Hematopoietic multipotent progenitor cell treated with erythropoietin and hydrocortisone succinate and interleukin-3 and kit ligand, for 8 days (in vitro differentiated cells): ENCODE measurements at places on chromosomes 11 and 22.

DNA sequence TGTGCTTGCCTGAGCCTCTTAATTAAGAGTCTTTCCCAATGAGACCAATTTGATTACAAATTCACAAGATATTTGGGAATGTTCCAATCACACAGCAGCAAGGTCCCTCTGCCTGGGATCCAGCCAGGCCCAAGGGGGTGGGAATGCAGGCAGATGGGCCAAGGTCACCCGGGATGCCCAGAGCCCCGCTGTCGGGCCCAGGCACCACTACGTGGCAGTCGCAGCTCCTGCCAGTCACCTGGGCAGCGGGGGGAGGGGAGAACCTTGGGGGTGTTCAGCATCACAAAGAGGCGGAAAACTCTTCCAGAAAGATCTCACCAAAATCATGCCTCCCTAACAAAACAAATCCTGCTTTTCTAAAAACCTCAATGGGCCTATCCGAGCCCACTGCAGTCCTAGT, 30.9 kb downstream of the PPM1F start:
- DNase-seq = no peak

GRCh38 chr11:24708616-24709015, 211.8 kb downstream of the LUZP2 start:
- no peak for DNase-seq

- no peak for DNase-seq
These were observed 181.6 kb downstream of the SHANK2 start for GRCh38 chr11:71070490-71071453.

- DNase-seq = no peak
These were observed 15.3 kb upstream of the CDC42BPG start for GRCh38 chr11:64859542-64860414.

- no peak for DNase-seq
These were observed 25.8 kb downstream of the TNRC6B start for GRCh38 chr22:40203572-40203971.

- DNase-seq = no peak
These were observed 28.7 kb downstream of the EIF3F start for GRCh38 chr11:8015753-8016239.

DNA sequence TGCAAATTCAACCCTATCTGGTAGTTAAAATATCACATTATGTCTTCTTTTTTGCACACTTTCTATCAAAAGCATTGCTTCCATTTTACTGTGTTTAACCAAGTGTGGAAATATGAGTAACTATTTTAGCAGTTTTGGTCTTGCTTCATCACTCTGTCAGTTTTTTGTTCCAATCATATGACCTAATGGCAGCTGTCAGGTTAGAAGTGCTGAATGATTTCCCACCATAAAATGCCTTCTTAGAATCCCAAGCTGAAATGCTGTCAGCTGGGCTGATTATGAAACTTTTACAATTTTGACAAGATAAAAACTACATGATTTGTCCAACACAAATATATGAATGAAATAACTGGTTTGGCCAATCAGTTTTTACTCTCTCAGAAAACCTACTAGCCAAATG, 1654.6 kb upstream of the RAG2 start:
- no peak for DNase-seq

- DNase-seq = no peak
These were observed 181.2 kb downstream of the WNT11 start for GRCh38 chr11:76025068-76025467.

DNA sequence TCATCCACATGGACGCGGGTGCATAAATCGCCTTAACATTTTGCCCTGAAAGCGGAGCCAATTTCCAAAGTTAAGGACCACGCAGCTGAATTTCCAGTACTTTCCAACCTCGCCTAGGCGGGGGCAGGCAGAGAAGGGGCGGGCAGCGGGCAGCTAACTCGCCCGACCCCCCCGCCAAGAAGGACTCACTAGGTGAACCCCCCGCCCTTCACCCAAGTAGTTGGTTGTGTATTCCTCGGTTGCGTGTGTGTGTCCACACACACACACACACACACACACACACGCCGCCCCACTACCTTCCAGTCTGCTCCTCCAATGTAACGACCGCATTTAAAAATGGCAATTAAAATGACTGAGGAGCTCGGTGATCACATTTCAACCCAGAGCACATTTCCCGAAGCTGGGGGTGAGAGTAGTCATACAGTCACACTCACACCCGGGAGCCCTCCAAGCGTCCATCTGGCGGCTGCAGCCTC, 1.4 kb downstream of the TENM4 start:
- no peak for DNase-seq

DNA sequence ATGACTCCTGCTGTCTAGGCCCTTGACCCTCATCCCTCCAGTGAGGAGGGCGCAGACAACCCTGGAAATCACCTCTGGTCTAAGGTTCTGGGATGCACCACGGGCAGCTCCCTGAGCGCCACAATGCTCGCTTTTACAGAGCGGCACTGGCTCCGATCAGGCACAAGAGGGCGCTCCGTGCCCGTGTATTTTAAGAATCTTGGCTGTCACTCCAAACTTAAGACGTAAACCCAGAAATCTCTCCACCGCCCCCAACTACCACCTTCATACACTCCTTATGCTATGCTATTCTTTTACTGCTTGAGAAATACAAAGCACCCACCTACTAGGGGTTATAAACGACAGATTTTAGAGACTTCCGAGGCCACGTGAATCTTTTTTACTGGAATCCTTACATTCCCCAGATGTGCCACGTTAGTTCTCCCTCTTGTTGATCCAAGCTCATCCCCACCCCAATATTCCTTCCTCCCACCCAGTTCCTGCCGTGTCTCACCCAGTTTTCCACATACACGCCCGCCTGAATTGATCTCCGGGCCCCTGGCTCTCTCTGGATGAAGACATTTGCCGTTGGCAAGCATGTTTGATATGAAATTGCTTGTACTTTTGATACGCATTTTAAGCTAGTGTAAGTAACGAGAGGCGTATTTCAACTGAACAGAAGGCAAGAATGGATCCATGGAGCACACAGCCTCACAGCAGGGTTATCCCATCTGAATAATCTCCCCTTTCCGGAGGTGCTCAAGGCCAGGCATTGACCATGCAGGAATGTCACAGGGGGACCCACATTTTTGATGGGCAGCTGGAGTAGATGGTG, 453.5 kb downstream of the OPCML start:
- DNase-seq = peak; percentile 65

DNA sequence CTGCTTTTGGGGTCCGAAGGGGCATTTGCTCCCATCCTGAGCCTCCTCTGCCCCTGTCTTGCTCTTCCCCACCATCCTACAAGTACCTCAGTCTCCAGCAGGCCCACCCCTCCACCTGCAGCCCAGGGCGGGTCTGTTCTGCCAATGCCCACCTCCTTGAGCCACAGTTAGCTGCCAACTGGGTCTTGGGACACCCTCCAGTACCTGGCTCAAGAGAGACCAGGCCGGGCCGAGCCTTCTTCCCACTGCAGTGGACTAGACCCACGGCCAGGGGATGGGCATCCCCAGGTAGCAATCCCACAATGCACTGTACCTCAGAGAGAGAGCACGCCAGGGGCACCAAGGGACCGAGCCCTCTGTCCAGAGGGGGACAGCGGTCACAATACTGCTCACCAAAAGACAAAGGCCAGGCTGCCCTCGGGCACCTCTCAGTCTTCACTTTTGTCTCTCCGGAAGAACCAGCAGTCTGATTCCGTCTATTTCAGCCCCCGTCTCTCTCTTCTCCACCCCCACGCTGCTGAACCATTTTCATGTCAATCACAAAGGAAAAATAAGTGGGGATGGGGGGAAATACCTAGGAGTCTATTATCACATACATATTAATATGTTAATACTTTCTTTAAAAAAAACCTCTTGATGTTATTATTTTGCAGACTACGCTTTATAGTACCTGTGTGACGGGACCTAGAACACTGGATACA, 51.7 kb downstream of the SYT13 start:
- no peak for DNase-seq

DNA sequence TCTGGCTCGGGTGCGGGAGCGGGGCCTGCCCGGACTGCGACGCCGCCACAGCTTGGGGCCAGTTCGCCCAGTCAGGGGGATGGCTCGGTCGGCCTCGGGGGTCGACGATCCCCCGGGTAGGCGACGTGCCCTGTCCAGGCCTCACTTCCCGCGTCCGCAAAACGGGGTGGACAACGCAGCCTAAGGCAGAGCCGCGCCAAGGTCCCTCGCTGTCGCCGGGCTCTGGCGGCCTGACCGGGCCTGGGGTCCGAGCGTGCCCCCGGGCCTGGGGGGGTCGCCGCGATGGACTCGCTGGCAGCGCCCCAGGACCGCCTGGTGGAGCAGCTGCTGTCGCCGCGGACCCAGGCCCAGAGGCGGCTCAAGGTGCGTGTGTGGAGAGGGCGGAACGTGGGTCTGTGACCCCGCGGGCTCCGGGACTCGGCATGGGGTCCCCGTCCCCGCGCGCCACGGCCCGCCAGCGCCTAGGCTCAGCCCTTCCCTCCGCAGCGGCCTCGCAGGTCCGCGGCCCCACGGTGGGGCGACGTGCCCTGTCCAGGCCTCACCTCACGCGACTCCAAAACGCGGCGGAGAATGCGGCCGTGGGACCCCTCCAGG, 4.2 kb downstream of the SEPTIN5 start:
- no peak for DNase-seq

GRCh38 chr11:85495918-85496317, 131.2 kb downstream of the DLG2 start:
- DNase-seq = no peak

DNA sequence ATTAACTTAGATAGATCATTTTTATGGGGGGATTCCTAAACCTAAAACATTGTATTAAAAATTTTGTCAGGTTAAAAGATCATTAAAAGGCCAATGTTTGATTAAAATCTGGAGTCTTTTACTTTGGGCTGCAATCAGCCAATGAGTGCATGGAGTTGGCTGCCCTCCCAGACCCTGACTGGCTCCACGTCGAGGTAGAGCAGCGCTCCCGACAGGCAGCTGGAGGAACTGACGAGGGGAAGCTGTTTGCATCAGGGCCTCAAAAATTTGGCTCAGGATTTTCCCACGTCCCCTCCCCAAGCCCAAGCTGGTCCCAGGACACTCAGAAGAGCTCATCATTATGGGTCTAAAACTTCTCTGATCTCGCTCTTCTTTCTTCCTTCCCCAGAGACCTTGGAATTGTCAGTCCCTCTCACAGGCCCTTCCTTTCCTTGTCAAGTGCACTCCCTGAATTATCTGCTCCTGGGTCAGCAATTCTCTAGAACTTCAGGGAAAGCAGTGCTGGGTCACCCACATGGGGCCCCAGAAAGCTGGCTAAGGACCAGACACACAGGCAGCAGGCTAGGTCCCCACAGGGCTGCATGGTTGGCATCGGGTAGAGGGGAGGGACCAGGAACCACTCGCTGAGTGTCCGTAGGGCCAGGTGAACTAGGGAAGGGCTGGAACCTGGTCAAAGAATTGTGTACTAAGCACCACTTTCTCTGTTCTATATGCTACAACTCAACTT, 119.6 kb upstream of the IGLL5 start:
- no peak for DNase-seq

DNA sequence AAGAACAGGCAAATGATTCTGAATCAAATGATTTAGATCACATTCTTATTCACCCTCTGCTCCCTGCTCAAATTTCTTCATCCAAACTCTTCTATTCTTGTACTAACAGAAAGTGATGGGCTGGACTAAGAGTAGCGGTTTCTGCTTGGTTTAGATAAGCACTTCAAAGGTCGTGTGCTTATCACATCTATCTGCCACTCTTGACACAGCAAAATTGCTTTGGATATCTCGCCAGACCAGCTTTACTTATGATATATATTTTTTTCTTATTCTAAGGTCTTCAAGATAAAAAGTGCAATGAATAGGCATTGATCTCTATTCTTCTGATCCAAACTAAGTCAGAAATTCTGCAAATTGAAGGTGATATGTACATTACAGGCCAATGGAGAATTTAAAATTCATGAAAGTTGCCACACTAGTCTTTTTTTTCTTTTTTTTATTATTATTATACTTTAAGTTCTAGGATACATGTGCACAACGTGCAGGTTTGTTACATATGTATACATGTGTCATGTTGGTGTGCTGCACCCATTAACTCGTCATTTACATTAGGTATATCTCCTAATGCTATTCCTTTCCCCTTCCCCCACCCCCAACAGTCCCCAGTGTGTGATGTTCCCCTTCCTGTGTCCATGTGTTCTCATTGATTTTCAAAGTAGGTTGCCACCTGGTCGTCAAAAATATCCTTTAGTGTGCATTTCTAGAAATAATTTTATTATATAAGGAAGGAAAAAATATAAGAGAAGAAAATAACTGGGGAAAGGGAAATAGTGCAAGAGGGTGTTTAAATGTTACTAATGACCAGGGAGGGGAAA, 1941.0 kb upstream of the RAG2 start:
- peak; percentile 98 for DNase-seq

- DNase-seq = no peak
These were observed 21.3 kb downstream of the TRIM44 start for GRCh38 chr11:35683728-35684339.

GRCh38 chr11:75161506-75162095, 10.7 kb downstream of the SLCO2B1 start:
- DNase-seq = no peak

GRCh38 chr11:79925570-79925969, 484.7 kb upstream of the TENM4 start:
- no peak for DNase-seq

- DNase-seq = no peak
These were observed 1.9 kb downstream of the CHADL start for GRCh38 chr22:41238570-41239442.

DNA sequence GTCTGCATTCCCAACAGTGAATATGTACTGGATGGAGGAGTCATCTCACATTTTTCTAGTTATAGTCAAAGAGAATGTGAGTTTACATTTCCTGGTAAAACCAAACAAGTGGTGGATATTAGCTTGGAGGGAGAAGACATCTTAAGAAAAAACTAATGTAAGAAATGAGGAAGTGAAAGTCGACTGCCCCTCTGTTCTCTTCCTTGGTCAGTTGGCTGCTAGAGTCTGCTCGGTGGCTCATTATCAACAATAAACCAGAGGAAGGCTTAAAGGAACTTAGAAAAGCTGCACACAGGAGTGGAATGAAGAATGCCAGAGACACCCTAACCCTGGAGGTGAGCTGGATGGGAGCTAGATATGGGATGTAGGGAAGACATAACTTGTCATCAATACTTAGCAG, 5.8 kb downstream of the SLC22A9 start:
- DNase-seq = no peak

DNA sequence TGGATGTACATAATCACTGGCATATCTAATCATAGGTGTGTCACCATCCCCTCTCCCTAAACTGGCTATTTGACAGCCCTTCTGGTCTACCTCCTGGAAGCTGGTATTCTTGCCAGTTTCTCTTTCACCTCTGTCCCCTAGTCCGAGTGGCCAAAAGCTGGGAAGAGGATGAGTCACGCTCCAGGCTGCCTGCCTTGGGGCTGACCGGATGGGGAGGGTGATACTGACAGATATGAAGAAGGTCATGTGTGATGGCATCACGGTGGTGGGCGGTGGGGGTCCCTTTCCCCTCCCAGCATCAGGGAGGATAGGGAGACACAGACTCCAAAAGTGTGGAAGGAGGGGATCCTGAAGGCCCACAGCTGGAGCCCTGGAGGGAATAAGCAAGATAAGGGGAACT, 4.8 kb downstream of the OAF start:
- no peak for DNase-seq
